ENCODE measurements at places on chromosomes 3 and 15.

GRCh38 chr15:39192979-39193560, 387.8 kb upstream of the THBS1 start:
- no peak for DNase-seq

DNA sequence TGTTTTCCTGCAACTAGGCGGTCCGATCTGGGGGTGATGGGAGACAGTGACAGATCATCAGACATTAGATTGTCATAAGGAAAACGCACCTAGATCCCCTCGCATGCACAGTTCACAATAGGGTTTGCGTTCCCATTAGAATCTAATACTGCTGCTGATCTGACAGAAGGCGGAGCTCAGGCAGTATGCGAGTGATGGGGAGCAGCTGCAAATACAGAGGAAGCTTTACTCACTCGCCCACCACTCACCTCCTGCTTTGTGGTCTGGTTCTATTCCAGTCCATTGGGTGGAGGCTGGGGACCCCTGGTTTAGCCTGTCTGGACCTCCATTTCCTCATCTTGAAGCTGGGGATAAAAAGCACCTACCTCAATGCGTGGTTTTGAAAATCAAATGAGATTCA, 437.5 kb upstream of the PROK2 start:
- no peak for DNase-seq

DNA sequence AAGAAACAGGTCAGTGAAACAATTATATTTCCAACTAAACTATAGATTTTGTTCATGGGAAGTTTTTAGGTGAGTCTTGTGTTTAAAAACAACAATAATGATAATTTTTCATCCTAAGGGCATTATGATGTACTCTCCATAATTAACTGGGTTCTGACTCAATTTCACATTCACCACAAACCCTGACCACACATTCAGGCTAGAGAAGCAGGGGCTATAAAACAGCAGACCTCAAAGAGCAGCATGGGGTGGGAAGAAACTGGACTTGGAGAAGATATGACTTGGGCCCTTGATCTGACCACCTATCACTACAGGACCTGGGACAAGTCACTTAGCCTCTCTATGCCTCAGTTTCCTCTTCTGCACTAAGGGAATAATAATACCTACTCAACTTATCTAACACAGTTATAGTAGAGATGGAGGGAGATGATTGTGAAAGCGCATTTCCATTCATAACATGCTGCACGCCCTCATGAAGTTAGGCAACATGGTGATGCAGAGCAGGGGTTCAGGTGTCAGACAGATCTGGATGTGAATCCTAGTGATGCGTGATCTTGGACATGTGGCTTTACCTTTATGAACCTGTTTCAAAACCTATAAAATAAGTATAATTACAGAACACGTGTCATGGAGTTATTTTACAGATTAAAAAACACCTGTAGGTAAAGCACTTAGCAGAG, 63.0 kb upstream of the ACP3 start:
- no peak for DNase-seq

DNA sequence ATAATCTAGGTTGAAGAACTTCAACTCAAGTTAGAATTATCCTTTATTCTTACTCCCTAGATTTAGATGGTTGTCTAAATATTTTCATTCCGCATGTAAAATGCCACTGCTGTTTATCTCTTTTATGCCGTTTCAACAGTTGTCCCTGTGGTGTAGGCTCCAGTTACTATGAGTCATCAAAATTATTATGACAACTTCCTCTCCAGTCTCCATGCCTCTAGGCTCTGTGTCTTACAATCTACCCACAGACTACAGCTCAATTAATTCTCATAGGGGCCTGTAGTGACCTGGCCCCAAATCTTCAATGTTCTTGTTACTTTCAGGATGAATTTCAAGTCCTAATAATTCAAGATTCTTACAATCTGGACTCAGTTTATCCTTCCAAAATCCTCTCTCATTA, 105.8 kb upstream of the UNC13C start:
- DNase-seq: no peak

GRCh38 chr3:43497422-43497821, 124.4 kb downstream of the ANO10 start:
- no peak for DNase-seq

DNA sequence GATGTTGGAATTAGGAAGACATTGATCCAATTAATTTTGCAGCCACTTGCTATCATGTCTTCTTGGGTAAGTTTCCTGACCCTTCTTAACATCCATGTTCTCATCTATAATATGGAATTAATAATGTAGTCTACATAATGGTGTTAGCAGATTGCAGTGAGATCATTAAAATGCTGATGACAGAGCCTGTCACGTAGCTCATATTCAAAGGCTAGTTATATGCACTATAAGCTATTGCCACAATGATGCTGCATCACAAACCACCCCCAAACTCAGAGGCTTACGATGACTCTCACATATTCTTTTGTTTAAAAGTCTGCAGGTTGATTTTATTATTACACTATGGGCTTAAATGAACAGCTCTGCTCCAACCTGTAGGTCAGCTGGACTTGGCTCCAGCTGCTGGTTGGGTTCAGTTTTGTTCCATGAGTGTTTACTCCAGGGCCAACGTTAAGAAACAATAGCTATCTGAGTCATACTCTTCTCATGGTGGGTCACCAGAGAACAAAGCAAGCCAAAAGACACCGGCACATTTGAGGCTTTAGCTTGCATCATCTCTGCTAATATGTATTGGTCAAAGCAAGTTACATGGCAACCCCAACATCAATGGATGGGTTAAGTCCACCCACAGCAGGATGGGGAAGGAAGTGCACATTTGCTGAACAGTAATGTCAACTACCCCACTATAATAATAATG, 250.0 kb upstream of the SLCO3A1 start:
- no peak for DNase-seq

GRCh38 chr3:178507507-178508442, 28.5 kb upstream of the KCNMB2 start:
- no peak for DNase-seq

DNA sequence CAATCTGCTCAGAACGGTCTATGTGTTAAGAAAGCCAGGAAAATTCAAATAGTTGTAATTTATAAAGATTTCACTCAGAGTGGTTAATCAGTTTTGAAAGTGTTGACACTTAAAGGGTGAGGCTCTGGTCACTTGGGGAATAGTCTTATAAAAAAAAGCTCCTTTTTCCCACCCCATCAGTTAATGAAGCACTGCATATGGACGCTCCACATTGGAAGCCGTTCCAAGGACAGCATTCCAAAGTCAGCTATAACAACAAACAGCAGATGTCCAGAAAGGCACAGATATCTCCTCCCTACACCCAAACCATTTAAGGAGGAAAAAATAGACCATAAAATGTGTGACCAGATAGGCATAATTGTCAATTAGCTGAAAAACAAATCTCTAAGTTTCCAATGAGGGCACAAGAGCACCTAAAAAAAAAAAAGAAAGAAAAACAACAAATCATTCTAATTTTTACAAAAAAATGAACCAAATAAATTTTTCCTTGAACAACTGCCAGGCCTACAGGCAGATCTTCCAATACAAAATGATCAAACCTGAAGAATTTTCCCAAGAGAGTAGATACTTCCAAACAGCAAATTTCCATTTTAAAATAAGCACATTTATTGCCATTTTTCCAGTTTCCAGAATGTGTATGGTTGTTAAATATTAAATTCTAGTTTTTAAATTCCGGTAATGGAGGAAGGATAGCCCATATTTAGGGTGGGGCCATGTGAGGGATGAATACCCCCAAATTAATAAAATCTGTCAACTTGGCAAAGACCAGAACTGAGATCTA, 198.3 kb downstream of the ERC2 start:
- no peak for DNase-seq

DNA sequence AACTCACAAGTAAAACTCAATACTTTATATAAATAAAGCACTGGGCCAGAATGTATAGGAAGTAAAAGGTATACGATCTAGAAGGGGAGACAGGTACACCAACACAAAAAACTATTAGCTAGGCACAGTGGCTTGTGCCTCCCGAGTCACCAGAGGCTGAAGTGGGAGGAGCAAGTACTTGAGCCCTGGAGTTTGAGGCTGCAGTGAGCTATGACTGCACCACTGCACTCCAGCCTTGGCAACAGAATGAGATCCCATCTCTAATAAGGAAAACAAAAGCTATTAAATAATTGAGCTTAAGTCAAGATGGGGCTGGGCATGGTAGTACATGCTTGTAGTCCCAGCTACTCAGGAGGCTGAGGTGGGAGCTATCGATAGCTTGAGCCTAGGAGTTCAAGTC, 17.0 kb downstream of the PIK3CB start:
- DNase-seq: no peak
